ENCODE measurements at places on chromosomes 7 and 10. TPM values are rescaled to one million over a fixed set of nuclear protein-coding genes. Genes with fewer than 3 reads are reported as not detected.

SPAM1 gene
- total RNA-seq, result not detected

CAV1 gene
- total RNA-seq, result not detected

DNA sequence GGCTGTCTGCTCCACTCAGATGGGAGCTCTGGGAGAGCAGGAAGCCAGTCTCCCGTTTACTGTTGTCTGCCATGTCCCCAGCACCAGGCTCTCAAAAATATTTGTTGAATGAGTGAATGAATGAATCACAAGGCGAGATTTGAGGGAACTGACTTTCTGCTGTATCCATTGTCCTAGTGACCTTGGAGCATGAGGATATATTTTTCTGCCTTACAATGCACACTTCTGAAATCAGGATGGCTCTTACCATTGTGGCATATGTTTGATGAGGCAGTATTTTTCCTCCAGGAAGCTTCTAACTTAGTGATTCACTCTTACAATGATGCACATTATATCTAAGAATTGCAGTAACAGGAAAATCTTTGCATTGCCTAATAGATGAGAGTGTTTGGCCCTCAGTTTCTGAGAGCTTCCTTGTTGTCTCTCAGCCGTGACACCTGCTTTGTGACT lies 136.4 kb downstream of the RPS24 start:
- no peak for DNase-seq

DNA sequence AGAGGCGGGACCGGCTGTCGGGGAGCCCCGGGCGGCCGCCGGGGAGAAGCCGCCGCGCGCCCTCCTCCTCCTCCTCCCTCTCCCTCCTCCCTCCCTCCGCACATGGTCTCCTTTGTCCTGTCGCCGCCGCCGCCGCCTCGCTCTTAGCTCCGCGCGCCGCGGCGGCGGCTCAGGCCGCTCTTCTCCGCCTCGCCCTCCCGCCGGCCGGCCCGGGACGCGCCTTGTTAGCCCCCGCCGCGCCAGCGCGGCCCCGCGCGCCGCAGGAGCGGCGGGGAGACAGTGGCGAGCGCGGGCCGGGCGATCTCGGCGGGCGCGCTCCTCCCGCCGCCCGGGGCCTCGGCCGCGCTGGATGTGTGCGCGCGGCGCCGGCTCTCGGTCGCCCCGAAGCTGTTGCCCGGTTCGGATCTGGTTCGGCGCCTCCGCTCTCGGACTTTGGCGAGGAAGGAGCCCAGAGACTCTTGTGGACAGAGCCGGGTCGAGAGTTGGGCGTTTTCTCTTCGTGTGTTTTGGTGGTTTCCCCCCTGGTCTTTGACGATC lies 437.4 kb upstream of the GALNT17 start:
- DNase-seq, result peak; percentile 57

HOXA3 gene
- total RNA-seq, result not detected

GPR146 gene
- total RNA-seq, result 4.1 TPM

DNA sequence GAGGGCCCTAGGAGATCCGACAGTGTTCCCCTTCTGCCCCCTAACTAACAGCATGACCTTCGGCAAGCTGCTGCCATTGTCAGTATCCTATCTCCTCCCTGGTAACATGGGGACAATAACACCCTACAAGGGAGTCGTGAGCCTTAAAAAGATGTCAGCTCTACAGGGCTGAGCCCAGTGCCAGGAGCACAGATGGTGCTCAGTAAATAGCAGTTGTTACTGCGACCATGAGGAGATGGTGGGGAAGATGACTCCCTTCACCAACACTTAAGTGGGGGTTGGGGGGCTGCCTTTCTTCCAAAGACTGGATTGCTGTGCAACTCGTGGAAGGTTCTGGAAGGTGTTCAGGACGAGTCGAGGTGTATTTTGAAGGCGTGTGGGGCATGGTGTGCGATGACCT lies 29.5 kb upstream of the C10orf120 start:
- no peak for DNase-seq

NRAP gene
- total RNA-seq, result not detected

GRCh38 chr7:25758559-25758958 lies 393.4 kb upstream of the NFE2L3 start:
- no peak for DNase-seq

ELMO1 gene
- total RNA-seq, result 78.6 TPM

- no peak for DNase-seq
These were observed 87.5 kb downstream of the PARD3 start for GRCh38 chr10:34727595-34728033.

DNA sequence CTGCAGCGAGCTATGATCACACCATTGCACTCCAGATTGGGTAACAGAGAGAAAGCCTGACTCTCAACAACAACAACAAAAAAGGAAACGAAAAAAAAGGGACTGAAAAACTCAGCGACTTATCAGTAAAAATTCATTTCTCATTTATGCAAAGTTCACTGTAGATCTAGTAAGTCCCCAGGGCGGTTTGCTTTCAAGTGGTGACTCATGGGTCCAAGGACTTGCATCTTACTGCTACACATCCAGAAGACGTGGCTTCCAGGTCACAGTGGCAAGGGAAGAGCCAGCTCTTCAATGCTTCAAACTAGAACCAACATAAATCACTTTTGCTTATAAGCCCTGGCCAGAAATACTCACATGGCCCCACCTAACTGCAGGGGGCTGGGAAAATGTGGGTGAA lies 178.3 kb upstream of the AUTS2 start:
- no peak for DNase-seq

GRCh38 chr10:72274730-72275350 lies 1.1 kb downstream of the DDIT4 start:
- peak; percentile 87 for DNase-seq

GRCh38 chr7:8255680-8256655 lies 6.0 kb downstream of the ICA1 start:
- no peak for DNase-seq

NEURL1 gene
- total RNA-seq, result 2.0 TPM

- no peak for DNase-seq
These were observed 92.1 kb upstream of the FAM133B start for GRCh38 chr7:92682330-92682729.

ITIH5 gene
- not detected for total RNA-seq

DNA sequence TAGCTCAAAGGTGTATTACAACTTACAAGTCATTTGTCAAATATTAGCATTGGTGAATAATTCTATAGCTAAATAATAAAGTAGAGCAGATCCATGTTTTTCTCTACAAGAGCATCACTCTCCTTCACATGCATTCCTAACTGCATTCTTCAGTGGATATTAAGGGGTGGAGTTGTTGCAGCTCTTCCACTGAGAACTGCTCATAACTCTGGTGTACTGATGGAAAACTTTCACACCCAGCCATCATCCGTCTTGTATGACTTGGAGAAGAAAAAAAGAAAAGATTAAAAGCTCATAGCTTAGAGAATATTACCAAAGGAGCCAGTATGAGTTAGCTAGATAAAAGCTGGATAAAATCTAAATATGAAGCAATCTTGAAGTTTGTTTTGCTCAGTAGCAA lies 10.2 kb upstream of the FAM13C start:
- no peak for DNase-seq

LRRN3 gene
- total RNA-seq, result 187 TPM

Data from activated naive CD8-positive, alpha-beta T cell treated with anti-CD3 and anti-CD28 coated beads, Interleukin-2, amount 10 ng/mL, durations not matched to agents 7 days and 5 days (primary cell).